ENCODE measurements at places on chromosomes 7 and 10.
A peak's percentile ranks its signal among the peaks of the same experiment; 100 is the strongest.

- DNase-seq = no peak
Observed at GRCh38 chr7:73810998-73811360, 19.8 kb upstream of the CLDN4 start.

DNA sequence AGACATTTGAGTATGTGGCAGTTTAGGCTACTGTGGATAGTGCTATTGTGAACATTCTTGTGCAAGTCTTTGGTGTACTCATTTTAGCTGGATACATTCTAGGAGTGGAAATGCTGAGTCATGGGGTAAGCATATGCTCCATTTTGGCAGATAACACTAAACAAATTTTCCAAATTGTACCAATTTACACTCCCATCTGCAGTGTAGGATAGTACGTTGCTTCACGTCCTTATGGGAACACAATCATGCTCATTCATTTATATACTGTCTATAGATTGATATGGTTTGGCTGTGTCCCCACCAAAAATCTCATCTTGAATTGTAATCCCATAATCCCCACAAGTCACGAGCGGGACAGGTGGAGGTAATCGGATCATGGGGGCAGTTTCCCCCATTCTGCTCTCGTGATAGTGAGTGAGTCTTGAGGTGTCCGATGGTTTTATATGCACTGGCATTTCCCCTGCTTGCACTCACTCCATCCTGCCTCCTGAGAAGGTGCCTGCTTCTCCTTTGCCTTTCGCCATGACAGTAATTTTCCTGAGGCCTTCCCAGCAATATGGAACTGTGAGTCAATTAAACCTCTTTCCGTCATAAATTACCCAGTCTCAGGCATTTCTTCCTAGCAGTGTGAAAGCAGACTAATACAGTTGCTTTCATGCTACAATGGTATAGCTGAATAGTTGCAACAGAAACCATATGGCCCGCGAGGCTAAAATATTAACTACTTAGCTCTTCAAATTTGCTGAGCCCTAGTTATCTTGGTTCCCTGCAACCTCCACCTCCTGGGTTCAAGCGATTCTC lies 25.6 kb downstream of the RNF216 start:
- peak; percentile 87 for DNase-seq

- DNase-seq = no peak
Observed at GRCh38 chr7:84997626-84998025, 189.2 kb downstream of the SEMA3D start.

- DNase-seq = no peak
Observed at GRCh38 chr10:77144656-77145055, 493.0 kb downstream of the KCNMA1 start.

- DNase-seq = no peak
Observed at GRCh38 chr7:147759327-147759943, 831.1 kb upstream of the C7orf33 start.

DNA sequence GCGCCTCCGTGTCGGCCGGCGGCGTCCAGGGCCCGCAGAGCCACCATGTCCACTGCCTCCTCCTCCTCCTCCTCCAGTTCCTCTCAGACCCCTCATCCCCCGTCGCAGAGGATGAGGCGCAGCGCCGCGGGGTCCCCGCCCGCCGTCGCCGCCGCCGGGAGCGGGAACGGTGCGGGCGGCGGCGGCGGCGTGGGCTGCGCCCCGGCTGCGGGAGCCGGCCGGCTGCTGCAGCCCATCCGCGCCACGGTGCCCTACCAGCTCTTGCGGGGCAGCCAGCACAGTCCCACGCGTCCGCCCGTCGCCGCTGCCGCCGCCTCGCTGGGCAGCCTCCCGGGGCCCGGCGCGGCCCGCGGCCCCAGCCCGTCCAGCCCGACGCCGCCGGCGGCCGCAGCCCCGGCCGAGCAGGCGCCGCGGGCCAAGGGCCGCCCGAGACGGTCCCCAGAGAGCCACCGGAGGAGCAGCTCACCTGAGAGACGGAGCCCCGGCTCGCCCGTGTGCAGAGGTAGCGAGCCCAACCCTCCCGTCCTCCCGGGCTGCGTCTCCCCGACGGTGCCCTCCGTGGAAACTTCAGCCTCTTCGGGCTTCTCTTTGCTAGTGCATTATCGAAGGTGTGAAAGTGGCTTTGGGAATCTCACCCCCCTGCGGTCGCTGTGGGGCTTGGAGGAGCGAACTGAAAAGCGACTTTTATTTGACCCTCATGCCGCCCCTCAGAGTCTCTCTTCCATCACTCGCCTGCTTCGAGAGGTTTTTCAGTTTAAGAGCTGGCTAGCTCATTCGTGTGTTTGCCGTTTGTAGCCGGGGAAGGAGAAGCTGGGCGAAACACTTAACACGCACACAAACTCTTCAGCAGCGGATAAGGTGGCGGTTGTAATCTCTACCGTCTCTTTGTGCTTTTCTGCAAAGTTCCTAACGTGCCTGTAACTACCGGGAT lies 975 bp downstream of the GLCCI1 start:
- DNase-seq = peak; percentile 49

GRCh38 chr10:47104786-47105385 lies 193.7 kb downstream of the PTPN20 start:
- DNase-seq = no peak

- no peak for DNase-seq
Observed at GRCh38 chr7:126570845-126571244, 681.9 kb downstream of the GRM8 start.

- no peak for DNase-seq
Observed at GRCh38 chr10:100334762-100335161, 4.7 kb upstream of the PKD2L1 start.

GRCh38 chr7:5395246-5395645 lies 28.4 kb downstream of the TNRC18 start:
- DNase-seq = no peak

GRCh38 chr7:26367219-26367711 lies 75.6 kb downstream of the SNX10 start:
- DNase-seq = no peak

GRCh38 chr10:67259319-67259929 lies 333.6 kb downstream of the LRRTM3 start:
- DNase-seq = no peak

- DNase-seq = no peak
Observed at GRCh38 chr7:77327932-77328628, 88.1 kb downstream of the GSAP start.

- DNase-seq = no peak
Observed at GRCh38 chr10:88260329-88261051, 322.6 kb downstream of the RNLS start.

DNA sequence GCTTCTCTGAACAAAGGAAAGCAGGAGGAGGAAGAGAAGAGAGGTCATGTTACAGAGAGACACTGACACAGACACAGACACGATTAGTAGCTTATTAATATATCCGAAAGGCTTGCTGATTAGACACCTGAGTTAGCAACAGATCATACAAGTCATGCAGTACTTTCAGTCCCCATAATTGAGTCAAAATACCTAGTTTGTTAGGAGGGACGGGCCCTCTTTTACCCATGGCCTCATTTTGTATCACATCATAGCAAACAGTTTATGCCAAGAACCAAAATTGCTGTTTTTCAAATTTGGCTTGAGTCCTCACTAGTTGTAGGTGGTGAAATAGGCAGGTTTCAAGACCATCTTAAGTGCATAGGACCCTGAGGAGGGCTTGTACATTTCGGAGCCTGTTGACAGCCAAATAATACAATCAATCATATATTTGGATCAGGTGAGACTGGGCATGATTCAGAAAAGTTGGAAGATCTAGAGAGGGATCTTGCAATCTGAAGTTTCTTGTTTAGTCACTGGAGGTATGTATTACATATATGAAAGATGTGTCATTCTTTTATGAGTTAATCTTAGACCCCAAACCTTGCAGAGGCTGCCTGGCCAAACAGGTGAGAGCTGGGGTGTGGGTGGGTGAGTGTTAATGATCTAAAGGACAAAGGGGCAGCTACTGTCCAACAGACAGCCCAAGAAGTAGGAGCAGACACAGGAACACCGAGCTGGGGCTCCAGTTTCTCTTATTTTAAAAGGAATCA lies 65.4 kb downstream of the PRPF18 start:
- DNase-seq = no peak

DNA sequence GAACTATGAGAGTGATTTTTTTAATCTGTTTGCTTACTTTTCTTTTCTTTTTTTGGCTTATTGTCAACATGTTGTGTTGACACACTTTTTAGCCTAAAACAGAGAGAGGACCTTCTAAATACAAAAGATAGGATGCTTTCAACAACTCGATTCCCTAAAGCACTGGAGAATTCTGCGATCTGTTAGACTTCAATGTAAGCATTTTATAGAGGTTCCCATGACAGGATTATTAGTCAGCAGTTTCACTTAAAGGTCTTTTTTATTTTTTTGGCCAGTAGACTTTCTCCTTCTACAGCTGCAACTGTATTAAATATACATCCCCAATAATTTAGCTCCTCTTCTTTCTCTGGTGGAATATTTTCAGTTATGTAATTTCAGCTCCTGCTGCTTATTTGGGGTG lies 12.7 kb upstream of the NRP1 start:
- DNase-seq = peak; percentile 59

DNA sequence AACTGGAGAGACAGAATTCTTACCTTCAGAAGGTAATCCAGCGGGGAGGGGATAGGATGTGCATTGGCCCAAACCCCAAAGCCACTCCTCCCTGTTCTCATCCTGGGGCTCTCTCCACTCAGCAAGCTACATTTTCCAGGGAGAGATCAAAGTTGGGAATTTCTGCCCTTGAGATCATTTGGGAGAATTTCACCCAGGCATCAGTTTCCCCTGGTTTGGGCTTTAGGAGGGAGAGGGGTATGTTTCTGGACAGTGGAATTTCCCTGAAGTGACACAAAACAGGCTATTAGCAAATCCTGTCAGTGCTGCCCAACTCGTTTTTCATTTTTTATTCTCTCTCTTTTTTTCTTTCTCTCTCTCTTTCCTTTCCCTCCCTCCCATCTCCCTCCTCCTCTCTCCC lies 35.7 kb downstream of the CYP17A1 start:
- peak; percentile 71 for DNase-seq

DNA sequence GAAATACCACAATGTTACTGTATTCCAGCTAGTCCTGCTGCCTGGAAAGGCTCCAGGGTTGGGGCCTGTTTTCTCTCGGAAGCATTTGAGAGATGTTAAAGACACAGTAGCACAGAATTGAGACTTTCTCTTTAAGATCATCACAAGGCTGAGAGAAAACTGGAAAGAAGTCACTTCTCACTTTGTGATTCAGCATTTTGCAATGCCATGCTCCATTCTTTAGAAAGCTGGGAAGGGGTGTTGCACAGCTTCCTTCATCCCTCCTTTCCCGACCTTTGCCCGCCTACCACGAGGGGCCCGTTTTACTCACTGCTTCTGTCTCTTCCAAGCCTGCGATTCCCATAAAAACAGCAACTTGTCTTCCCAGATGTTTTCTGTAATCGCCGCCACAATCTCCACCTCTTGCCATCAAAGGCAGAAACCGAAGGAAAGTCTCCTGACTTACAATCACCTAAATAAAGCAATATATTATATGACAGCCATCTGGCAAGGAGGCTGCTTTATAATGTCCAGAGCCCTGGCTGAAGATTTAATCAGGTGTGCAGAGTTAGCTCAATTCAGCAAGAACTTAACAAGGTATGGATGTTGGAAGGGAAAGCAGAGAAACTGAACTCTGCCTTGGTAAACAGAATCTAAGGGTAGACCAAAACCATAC lies 18.9 kb downstream of the NOD1 start:
- DNase-seq = peak; percentile 98

GRCh38 chr10:61776615-61777266 lies 114.0 kb downstream of the CABCOCO1 start:
- no peak for DNase-seq

DNA sequence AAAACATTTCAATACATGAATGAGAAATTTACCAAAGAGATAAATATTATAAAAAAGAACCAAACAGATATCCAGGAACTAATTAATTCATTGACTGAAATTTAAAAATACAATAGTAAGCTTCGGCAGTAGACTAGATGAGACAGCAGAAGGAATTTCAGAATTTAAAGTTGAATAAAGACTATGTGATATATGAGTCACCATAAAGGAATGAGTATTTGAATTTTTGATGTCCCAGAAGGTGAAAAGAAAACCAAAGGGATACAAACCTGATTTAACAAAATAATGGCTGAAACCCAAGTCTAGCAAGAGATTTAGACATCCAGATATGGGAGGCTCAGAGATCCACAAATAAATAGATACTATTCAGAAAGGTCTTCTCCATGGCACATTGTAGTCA lies 623.9 kb upstream of the FOXK1 start:
- DNase-seq = no peak

DNA sequence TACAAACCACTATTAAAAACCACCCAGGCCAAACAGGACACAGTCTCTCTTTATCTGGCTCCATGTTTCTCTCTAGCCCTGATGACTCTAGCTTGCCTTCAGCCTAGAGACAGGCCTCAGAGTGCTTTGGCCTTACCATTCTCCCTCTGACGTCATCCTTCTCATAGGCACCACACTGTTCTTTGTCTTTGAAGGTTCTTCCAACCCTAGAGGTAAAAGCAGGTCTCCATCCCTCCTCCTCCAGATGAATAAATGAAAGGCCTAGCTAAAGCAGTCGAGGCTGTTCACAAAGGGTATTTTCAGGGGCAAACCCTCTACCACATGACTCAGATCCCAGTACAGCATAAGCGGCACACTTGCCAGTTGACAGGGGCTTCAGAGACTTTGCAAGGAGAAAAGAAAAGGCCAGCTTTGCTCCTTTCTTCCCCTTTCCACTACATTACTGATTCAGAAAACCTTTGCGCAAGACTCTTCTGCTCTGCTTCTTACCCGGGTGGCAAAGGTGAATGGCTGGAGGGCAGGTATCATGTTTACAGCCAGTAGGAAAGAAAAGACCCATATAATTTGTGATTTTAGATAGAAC lies 14.8 kb downstream of the NFE2L3 start:
- no peak for DNase-seq

DNA sequence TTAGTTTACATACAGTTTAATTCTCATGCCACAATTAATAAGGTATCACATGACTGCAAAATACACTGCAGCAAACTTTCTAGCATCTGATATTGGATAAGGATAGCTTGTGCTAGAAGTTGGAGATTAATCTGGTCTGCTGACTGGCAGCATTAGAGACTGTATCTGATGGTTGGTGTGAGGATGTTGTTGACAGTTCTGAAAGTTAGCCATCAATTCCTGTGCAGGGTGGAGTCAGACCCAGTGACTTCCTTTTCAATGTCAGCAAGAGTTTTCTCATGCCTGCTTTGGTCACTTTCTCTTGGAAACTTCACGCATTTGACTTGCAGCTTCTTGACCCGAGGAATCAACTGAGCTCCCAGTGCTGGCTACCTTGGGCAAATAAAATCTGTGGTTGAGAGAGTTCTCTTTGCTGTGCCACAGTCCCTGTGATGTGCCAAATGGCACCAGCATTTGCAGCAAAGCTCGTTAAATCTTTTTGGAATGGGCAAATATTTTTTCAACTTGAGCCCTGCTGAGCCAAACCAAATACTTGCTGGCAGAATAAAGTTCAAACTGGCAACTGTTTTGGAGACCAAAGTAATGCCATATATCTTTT lies 233.0 kb downstream of the TRIL start:
- no peak for DNase-seq

GRCh38 chr10:82440775-82441174 lies 565.8 kb downstream of the NRG3 start:
- no peak for DNase-seq

GRCh38 chr10:23048191-23048590 lies 47.2 kb upstream of the MSRB2 start:
- DNase-seq = no peak

All from fibroblast of the aortic adventitia (primary cell).